GM13977 (cell line): ENCODE measurements at places on chromosomes 11 and 22.

DNA sequence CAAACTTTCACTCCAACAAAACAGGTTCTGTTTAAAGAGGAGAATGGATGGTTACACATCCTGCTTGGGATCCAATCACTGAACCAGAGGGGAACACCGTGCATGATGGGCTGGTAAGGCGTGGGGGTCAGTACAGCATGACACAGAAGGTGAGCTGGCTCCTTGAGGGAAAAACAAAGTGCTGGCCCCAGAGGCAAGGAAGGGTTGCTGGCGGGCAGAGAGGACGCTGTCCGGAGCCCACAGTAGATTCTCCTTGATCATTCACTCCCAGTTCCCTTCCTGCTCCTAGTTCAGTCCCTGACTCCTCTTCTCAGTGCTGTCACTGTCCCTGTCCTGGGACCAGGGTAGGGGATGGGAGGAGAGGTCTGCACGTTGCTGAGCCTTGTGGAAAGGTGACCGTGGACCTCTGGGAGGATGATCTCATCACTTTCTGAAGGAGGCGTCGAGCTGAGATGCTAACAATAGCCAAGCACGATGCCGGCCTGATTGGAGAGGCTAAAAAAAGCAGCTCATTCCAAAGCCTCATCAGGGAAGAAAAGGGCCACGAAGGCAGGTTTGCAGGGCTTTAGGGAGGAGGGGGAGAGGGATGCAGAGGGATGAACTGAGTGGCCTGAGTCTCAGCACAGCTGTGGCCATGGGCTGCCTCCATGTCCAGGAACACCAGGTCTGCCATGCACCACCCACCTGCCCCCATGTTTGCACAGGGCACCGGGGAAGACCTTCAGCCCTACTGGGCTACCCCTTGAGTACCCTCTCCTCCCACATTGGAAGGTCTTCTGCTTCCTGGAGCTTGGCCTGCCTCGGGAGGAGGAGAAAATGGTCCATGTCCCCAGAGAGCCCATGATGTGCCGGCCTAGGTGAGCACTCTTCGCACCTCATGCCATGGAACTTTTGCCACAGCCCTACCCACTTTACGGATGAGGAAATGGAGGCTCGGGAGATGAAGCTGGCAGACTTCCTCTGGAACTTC lies 72.7 kb upstream of the RTL6 start:
- no peak for DNase-seq

DNA sequence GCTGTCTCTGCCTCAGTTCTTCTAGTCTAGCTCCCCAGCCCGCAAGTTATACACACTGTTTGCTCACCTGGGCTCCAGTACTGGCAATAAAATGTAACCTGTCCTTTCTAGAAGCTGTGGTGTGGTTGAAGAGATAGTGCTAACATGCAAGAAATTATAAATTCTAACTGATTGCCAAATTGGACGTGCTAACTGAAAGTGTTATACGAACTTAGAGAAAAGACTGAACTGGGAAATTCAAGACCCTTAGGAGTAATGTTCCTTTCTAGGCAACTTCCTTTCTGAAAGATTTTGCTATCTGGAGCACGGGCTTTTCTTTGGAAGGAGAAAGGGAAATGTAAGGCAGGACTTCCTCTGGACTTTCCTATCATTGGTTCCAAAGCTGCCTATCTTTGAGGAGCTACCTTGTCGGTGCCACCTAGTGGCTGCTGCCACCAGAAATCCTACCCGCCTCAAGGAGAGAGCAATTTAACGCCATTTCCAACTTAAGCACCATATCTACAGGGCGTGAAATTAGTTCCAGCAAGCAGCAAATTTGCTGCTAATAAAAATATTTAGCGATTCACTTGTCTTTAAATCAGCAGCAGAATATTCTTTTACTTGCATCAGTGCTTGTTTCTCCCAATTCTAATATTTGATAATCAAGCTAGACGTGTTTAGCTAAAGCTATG lies 12.7 kb upstream of the TMEM218 start:
- DNase-seq, result no peak

- DNase-seq, result no peak
Observed at GRCh38 chr22:31278151-31278621, 14.1 kb downstream of the PIK3IP1 start.

- DNase-seq, result peak; percentile 99
Observed at GRCh38 chr11:45804761-45805304, at the start of gene SLC35C1. SLC35C1 (plus strand) TSS chr11:45805149; CDS start chr11:45805802, 653 bp downstream.

DNA sequence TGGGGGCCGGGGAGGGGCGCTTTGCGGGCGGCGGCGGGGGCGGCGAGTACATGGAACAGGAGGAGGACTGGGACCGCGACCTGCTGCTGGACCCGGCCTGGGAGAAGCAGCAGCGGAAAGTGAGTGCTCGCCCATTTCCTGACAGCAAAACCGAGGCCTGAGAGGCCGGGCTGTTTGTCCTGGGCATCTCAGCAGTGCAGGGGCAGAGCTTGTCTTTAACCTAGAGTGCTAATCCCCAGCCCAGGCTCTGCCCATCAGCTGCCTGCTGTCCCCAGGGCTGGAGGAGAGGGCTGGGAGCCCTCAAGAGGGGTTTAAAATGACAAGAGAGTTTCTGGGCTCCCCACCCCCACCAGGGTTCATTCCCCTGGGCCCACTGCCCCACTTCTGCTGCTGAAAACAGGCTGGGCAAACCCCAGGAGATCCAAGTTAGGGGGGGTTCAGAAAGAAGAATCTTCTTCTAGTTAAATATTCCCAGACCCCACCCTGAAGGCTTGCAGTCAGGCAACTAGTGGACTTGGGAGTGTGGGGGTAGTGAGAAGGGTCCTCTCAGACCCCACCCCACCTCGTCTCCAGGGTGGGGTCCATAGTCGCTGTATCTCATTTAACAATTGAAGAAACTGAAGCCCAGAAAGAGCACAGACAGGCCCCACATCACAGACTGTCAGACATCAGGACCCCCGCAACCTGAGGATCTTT lies 411 bp downstream of the ACTN3 start:
- DNase-seq, result no peak
